GOT3 (cell line): ENCODE measurements at places on chromosomes 1 and 21.

- no peak for DNase-seq
These were observed at the start of gene GOLT1A for GRCh38 chr1:204213668-204214662. Gene GOLT1A, minus strand, starts transcription at chr1:204213988. Its CDS starts 82 bp downstream, at chr1:204213906.

GRCh38 chr1:48808496-48808895 is 31.8 kb upstream of the BEND5 start:
- DNase-seq: no peak

GRCh38 chr1:15736892-15737261 is 819 bp downstream of the SLC25A34 start:
- no peak for DNase-seq

- DNase-seq: no peak
These were observed 6.3 kb downstream of the MCL1 start for GRCh38 chr1:150572918-150573647.

DNA sequence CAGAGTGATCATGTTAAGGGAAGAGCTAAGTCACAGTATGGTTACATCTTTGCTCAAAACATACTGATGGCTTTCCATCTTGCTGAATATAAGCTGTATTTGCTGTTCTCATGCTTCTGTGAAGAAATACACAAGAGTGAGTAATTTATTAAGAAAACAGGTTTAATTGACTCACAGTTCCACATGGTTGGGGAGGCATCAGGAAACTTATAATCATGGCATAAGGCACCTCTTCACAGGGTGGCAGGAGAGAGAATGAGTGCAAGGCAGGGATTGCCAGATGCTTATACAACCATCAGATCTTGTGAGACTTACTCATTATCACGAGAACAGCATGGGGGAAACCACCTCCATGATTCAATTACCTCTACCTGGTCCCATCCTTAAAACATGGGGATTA is 24.4 kb upstream of the RGS5 start:
- no peak for DNase-seq

- DNase-seq: peak; percentile 27
These were observed 26.2 kb upstream of the SCMH1 start for GRCh38 chr1:41268154-41268770.

DNA sequence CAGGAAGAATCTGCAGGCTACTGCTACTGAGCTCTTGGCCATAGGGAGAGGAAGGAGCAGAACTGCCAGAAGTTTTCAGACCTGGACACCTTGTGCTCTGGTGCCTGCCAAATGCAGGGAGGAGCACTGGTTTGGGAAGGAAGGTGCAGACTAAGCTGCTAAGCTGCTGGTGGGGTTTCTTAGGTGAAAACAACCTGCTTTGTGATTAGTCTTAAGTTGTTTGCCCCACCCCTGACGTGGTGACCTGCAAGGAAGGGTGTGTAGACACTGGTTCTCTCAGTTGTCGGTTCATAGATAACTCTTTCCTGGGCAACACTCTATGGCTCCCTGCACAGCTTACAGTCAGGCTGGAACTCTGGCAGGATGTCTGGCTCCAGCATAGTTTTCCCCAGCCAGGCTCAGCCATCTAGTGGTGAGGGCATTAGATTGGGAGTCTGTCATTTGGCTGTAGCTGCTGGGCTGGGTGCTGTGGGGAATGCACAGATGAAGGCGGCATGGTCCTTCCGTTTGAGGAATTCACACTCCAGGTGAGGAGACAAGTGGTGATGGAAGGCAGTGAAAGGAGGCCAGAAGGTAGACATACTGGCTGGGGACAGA is 10.3 kb upstream of the S100A10 start:
- DNase-seq: no peak

DNA sequence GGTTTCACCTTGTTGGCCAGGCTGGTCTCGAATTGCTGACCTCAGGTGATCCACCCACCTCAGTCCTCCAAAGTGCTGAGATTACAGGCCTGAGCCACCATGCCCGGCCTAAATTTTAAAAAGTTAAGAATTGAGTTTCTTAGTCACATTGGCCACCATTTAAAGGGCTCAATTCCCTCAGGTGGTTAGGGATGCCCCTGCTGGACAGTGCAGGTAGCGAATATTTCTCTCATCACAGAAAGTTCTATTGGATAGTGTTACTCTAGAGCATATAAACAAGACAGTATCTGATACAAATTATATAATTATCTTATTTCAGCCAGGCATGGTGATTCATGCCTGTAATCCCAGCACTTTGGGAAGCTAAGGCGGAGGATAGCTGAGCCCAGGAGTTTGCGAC is 320.2 kb downstream of the ZP4 start:
- no peak for DNase-seq

DNA sequence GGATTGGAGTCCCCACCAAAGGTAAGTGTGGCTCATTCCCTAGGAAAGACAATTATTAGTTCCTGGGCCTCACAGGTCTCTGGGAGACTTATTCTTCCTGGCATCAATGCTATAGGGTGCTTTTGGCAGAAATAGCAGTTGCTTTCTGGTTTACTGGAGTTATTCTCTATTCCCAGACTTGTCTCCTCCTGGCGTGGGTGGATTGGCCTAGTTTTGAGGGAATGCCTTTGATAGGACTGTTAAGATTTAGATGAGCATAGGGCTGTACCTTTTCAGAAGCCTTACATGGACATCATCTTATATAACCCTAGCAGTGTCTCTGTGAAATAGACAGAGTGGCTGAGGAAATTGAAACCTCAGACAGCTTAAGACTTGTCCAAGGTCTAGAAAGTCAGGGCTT is 9.0 kb downstream of the PFKFB2 start:
- DNase-seq: no peak

GRCh38 chr1:247113094-247113497 is 8.9 kb upstream of the ZNF669 start:
- DNase-seq: no peak

DNA sequence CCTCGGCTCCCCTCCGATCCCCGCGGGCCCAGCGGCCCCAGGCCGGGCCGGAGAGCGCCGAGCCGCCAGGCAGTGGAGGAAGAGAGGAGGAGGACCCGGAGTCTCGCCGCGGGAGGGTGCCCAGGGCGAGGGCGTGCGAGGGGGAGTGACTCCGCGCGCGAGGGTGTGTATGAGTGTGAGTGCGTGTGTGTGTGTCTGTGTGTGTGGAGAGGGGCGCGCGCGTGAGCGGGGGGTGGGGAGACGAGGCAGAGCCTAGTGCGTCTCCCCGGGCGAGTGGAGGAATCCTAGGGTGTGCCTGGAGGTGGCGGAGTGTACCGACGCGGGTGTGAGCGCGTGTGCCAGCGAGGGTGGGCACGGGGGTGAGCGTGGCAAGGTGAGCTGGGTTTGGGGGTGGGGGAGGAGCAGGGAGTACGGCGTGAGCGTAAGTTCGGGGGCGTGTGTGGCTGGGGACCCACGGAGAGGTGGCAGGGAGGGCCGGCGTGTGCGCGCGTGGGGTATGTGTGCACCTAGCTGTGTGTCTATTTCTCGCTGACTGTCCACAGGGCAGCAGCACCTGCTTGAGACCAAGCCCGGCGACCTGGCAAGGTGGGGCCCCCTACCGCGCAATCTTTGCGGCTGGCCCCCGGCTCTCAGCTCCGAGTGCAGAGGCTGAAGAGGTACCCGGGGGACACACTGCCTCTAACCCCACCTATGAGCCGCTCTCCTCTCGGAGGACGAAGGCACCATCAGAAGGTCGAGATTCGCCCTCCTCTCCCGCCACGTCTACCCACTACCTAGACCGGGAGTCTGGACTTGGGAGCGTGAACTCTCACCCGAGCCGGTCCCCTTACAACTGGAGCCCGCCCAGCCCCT is 784 bp upstream of the KCND3 start:
- DNase-seq: no peak

GRCh38 chr1:162632698-162633080 is 425 bp downstream of the DDR2 start:
- DNase-seq: no peak

GRCh38 chr21:34576041-34576511 is 38.8 kb downstream of the RCAN1 start:
- DNase-seq: no peak

DNA sequence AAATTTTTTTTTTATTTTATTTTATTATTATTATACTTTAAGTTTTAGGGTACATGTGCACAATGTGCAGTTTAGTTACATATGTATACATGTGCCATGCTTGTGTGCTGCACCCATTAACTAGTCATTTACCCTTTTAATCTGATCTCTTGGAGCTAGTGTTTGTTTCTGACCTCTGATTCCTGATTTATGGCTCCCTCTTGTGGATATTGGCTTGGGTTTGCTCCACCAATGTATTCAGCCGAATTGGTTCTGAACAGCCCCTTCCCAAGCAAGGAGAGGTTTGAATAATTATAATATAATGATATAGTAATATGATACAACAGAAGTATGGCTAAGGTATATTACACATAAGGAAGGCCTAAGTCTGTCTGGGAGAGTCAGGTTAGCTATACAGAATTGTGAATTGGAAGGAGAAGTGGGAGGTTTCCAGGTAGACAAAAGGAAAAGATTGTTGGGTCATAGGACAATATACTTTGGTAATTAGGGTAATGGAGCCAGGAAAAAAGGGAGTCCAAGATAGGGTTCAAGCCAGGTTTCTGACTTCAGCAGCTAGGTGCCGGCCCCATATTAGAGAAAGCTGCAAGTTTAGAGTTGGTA is 53.1 kb upstream of the HMCN1 start:
- no peak for DNase-seq

DNA sequence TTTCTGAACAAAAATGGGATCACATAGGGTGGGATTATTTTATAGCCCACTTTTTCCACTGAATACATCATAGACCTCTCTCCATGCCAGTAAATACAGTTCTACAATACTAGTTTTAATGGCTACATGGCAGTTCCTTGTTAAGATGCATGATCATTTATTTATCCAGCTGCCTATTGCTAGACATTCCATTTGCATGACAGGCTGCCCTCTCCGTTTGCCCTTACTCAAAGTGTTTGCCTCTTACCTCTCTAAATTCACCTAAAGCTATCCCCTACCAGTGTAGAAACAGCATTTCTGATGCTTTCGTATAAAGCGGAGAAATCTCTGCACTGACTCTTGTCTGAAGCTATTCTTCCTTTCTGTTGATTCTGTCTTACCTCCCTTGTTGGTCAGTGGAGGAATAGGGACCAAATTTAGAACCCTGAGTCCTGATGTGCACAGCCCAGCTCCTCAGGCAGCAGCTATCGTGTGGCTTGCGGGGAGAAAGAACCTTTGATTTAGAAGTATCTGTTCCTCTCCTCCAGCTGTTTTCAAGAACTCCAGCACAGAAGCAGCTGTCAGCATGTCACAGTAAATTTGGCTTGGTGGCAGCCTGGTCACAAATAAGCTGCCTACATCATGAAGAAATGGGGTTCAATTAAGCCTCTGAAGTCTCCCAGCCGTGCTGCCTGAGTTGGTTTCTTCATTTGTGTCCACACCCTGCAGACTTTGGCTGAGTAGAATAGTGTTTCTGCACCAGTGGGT is 337.3 kb downstream of the PRDM2 start:
- DNase-seq: no peak
